ENCODE measurements at places on chromosomes 16 and 17.
A peak's percentile ranks its signal among the peaks of the same experiment; 100 is the strongest.

DNA sequence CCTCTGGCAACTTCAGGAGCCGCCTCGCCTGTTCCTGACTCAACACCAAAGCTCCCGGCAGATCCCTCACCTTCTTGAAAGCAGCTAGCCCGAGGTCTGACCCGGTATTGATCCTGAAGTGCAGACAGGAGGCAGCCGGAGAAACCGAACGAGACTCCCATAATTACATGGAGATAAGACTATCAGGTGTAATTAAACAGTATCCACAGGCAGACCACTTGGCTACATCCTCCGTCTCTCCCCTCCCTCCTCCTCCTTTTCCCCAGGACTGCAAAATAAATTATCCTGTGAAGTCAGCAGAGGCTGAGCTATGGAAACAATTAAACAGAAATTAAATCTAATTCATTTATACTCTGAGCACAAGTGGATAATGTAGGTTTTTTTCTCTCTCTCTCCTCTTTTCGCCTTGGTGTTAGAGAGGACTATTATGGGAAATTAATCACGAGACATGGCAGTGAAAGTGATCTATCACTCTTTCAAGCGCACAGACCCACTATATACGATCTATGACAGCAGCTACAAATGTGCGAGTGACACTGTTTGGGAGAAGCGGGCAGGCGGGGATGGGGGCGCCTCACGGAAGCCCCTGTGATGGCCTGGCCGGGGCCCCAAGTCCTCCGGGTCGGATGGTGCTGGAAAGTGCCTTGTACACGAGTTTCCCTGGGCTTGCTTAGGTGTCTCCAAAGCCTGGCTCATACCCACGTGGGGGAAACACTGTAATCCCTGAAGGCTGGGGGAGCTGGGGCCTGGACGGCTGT is 92.8 kb downstream of the RBFOX3 start:
- DNase-seq, result no peak

DNA sequence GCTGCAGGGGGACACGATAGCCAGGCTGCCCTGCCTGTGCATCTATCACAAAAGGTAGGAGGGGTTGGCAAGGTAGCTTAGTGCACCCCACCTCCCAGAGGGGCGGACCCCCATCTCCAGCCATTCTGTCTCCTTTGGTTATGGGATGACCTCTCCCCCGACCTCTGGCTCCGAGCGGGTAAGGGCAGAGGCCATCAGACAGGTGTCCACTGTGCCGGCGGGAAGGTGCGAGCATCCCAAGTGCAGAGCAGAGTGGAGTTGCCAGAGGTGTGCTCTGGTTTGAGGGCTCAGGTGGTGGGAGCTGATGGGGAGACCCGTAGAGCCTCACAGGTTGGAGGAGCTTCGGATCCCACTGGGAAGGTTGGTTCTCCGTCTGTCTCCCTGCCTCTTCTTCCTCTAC is 11.7 kb downstream of the LDHD start:
- DNase-seq, result no peak

- DNase-seq, result peak; percentile 91
Measured at GRCh38 chr17:27294689-27295630, 1.0 kb downstream of the WSB1 start.

DNA sequence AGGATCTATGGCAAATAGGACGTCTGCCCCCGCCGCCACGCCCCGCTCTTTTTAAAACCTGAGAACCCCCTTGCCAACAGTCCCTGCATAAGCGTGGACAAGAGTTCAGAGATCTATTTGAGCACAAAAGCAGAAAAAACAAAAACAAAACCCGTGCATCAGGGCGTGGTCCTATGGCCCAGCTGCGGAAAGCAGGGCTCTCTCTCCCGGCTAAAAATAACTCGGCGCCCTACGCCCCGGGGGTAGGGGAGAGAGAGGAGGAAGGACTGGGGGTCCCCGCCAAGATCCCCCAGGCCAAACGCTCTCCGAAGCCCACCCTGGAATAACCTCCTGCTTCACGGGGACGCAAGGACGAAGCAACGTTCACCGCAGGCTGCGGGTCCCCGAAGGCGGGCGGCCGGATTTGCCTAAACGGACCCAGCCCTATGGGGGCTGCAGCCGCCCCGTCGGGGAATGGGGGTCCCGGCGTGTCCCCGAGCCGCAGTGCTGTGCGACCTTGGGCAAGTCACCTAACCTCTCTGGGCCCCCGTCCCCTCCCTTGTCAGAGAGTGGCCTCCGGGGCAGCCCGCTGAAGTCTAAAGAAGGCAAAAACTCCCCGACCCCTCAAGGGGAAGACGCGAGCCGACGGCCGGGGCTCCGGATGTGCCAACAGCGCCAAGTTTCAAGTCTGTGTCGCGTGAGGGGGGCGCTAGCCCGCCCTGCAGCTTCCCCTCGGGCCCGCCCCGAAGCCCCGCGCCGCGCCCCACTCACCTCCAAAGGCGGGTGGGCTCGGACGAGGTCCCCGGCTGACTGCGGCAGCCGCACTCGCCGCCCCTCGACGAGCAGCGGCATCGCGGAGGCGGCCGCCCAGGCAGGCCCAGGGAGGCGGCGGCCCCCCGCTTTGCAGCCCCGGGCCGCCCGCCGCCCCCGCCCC is 477 bp downstream of the NTAN1 start:
- peak; percentile 43 for DNase-seq

GRCh38 chr17:47744168-47745036 is 11.4 kb downstream of the TBX21 start:
- no peak for DNase-seq

- DNase-seq, result no peak
Measured at GRCh38 chr16:22063888-22064467, 28.4 kb upstream of the VWA3A start.

DNA sequence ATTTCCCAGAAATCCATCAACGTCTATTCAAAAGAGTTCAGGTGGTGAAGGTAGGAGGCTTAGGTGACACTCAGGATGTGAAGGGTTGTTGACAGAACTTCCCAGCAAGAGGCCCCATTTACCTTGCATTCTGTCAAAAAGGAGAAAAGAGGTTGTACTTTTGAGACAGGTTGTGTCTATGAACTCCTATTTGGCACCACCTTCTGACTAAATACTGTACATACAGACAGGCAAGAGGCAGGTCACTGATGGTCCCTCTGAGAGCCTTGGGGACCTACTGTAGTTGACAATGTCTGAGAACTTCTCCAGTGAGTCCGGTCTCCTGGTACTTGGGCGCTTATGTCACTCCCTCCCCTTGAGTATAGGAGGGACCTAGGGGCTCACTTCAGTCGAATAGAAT is 479.3 kb upstream of the ZFHX3 start:
- no peak for DNase-seq

DNA sequence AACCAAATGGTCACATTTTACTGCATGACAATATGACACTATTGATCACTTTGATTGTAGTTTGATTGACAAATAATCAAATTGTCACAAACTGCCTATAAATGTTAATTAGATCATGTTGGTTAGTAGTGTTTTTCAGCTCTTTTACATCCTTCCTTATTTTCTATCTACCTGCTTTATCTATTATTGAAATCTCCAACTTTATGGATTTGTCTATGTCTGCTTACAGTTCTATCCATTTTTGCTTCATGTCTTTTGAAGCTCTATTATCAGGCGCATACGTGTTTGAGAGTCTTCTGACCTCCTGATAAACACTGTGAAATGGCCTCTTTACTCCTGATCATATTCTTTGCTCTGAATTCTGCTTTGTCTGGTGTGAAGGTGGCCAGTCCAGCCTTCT is 83.2 kb upstream of the GNG13 start:
- no peak for DNase-seq

GRCh38 chr17:66579556-66579955 is 255.4 kb upstream of the CACNG5 start:
- DNase-seq, result no peak

GRCh38 chr16:24988593-24989338 is 26.4 kb downstream of the ARHGAP17 start:
- peak; percentile 88 for DNase-seq

DNA sequence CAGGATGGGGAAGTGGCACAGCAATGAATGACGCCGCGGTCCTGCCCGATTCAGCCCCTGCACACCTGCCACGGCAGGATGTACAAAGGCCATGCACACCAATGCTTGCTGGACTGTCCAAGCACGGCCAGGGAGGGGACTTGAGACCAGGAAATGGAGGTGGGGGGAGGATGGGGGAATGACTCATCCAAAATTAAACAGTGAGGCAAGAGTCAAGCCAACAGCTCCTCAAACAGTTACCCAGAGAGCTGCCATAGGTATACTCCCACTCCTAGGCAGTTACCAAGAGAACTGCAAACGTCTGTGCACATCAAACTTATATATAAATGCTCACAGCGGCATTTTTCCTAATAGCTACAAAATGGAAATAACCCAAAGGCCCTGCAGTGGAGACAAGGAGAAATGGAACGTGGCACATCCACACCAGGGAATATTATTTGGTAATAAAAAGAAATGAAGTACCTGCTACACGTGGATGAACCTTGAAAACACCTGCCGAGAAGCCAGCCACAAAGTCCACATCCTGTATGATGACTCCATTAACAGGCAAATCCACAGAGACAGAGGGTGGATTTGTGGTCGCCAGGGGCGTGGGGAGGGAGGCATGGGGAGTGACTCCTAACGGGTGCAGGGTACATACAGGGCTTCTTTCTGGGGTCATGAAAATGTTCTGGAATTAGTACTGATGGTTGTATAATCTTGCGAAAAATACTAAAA is 54.1 kb downstream of the VAC14 start:
- no peak for DNase-seq

DNA sequence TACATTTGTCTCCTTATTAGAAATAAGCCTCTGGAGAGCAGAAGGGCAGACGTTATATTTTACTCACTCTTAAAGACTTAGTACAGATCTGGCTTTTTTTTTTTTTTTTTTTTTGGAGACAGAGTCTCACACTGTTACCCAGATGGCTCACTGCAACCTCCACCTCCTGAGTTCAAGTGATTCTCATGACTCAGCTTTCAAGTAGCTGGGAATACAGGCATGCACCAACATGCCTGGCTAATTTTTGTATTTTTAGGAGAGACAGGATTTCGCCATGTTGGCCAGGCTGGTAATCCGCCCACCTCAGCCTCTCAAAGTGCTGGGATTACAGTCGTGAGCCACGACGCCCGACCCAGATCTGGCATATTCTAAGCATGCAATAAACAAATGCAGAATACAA is 36.4 kb upstream of the TMEM97 start:
- DNase-seq, result no peak

DNA sequence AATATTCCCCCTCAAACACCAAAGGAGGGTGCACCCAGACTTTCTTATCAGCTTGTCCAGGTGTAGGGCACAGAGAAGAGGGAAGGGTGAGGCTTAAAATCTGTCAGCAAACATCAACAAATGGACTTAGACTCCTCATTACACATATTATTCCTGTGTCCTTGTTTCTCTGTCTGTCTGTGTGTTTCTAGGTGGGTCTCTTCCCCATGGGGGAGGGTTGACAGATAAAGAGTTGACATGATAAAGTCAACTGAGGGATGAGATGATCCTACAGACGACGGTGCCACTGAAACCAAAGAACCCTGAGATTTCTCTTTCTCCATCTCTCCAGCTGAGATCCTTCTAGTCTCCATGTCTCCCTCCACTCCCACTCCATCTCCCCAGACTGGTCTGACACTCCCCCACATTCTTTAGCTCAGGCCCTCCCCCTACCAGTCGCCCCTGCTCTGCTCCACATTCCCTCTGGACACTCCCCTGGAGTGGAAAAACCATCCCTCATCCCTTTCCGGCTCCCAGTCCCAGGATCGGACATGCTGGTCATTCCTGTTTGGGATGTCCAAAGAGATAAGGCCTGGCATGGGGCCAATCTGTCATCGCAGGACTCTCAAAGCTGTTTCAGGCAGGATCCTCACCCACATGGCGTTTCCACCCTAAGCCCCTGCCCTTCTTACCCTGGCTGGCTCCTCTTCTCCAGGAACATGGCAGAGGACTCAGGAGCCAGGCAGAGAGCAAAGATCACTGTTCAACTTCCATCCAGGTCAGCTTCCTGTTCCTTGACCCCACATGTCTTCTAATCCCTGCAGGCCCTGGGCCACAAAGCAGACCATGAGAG is 2.9 kb upstream of the ITGA3 start:
- no peak for DNase-seq

- DNase-seq, result no peak
Measured at GRCh38 chr17:42908872-42909700, 8.5 kb downstream of the G6PC1 start.

DNA sequence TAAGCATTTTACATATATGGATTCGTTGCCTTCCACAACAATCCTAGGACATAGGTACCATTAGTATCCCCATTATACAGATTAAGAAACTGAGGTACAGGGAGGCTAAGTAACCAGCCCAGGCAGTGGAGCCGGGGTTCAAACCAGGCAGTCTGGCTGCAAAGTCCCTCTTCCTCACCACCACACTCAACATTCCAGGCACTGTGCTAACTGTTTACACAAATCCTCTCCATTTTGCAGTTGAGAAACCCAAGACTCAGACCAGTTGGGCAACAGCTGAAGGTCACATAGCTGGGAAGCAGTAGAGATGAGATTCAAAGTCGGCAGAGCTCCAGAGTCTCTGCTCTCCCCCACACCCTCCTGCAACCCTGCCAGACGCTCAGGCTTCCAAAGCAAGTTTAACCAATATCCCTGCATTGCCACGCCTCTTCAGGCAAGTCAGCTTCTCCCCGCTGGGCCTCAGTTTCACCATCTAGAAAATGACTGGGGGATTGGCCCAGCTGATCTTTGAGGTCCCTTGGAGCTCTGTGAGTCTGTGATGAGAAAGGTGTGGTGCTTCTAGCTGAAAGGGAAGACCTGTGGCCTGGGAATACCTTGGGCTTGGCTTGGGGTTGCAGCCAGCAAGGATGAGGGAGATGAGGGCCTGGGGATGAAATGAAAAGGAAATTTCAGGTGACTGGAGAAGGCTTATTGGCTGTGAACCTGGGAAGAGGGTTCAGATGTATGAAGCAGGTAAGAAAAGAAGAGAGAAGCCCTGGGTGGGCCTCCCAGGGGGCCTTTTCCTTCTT is 14.0 kb downstream of the CCR7 start:
- DNase-seq, result peak; percentile 77

GRCh38 chr17:50604513-50604912 is 30.2 kb upstream of the ABCC3 start:
- peak; percentile 95 for DNase-seq

- DNase-seq, result no peak
Measured at GRCh38 chr16:12147681-12148080, 171.1 kb downstream of the SNX29 start.

DNA sequence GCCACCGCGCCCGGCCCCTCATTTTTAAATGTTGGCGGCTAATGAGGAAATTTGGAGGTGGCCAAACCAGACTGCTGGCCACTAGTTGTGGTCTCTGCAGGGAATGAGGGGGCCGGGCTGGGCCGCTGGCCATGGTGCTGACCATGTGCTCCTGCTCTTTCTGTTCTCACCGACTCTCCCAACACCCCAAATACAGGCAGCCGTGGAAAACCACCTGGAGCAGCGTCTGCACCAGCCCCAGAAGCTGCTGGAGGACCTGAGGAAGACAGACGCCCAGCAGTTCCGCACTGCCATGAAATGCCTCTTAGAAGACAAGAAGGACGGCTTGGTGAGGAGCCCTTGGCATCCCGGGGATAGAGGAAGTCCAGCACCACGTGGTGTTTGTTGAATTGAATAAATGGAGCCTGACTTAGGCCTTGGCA is 21.3 kb downstream of the OTOA start:
- DNase-seq, result no peak

All from muscle of arm (tissue), 14 donors.